ENCODE measurements at places on chromosomes 6 and 20.

- DNase-seq: no peak
Measured at GRCh38 chr6:64227863-64228262, 592.3 kb downstream of the PHF3 start.

DNA sequence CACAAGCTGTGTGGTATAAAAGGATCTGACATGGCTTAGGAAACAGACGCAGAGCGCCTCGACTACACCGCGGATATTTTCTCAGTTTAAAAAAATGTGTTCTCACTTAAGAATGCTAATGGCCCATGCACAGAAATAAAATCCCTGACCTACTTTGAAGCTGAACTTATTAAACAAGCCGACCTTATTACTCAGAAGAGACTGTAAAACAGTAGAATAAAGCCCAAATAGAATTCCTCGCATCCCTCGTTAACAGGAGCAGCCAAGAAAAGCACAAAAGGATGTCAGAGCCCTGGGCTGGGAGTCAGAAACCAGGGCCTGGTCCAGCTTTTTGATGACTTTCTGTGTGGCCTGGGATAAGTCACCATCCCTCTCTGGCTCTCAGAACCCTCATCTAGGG lies 489.3 kb downstream of the PTPRT start:
- DNase-seq: no peak

GRCh38 chr6:39005774-39006173 lies 42.8 kb upstream of the GLP1R start:
- DNase-seq: no peak

GRCh38 chr6:113493991-113494390 lies 363.2 kb upstream of the MARCKS start:
- DNase-seq: no peak

DNA sequence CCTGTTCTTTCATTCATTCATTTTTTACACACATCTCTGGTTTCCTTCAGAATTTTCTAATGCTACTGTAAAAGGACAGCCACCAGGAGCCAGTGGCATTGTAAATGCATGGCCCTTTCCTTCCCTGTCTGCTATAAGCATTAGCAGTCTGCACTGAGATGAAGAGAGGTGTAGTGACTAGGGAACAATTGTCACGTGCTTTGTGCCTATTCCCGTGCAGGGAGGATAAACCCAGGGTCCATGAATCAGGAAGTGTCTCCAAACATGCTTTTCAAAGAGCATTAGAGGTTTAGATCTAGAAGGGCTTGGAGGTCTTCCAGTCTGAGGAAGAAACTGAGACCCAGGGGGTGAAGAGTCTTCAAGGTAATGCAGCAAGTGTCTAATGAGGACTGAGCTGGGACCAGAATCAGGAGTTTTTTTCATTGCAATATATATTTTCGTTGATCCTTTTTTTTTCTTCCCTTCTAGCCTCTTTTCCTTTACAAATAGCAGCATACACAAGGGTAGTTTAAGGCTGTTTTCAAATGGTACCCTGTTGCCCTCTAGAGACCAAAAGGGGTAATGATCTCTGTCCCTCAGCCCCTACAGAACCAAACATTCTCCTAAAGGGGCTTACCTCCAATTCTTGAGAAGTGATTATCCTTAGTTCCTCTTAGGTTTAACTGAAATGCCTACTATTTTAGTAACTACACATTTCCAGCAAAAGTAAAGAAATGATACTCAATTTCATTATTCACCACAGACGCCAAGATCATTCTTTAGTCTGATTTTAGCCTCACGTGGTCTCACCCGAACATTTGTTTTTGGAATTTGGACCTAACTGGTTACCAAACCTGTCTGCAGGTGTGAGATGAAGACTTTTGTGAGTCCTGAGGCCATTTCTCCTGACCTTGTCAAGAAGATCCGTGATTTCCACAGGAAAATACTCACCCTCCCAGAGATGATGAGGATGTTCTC lies 6.6 kb downstream of the TRIM15 start:
- no peak for DNase-seq

DNA sequence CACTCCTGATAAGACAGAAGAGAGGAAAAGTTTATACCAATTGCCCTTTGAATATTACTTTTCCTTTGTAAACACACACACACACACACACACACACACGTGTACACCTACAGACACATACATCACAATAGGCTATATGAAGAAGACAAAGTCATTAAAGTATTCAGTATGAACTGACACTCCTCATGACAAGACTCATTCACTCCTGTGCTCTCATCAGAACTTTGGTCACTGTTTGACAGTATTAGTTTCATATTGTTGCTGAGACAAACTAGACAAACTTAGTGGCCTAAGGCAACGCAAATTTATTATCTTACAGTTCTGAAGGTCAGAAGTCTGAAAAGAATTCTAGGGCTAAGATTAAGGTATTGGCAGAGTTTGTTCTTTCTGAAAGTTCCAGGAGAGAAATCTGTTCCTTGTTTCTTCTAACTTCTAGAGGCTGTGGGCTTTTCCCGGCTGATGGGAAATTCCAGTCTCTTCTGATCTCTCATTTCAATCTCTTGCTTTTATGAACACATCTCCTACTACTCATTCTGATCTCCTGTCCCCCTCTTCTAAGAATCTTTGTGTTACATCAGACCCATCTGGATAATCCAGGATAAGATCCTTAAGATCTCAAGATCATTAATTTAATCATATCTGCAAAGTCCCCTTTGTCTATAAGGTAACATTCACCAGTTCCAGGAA lies 171.3 kb downstream of the HACE1 start:
- no peak for DNase-seq

GRCh38 chr6:53500095-53500494 lies 44.8 kb downstream of the GCLC start:
- no peak for DNase-seq

GRCh38 chr6:19472850-19473249 lies 364.3 kb upstream of the ID4 start:
- DNase-seq: no peak

DNA sequence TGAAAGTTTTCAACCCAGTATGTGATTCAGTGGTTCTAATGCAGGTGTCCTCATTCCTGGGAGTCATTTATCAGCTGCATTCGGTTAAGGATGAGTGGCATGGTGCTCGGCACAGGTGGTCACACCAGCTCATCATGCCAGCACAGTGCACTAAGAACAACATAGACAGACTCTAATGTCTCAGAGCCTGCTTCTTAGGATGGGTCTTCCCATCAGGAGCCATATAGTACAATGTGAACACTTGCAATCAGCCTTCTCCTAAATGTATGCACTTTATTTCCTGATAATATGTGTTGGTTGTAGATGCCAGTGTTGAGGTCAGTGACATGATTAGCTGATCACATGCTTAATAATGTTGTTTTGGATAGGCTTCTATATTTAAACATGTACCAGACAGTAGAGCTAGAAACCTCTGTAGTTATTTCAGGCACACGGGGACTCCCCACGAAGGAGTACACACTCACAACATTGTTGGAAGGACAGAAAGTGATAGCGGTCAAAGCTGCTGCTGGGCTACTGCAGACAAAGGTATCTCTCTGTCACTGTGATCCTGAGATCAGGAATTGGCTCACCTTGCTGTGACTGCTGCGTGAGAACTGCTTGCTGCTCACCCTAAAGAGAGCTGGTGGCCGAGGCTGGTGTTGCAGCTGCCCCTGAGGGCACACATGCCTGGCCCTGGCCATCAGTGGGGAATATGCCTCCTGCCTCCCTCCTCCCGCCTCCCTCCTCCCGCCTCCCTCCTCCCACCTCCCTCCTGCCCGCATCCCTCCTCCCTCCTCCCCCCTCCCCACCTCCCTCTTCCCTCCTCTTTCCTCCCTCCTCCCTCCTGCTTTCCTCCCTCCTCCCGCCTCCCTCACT lies 195.4 kb downstream of the SMOC2 start:
- DNase-seq: no peak

GRCh38 chr20:51333971-51334370 lies 208.5 kb downstream of the NFATC2 start:
- no peak for DNase-seq
